ENCODE measurements at places on chromosomes 4 and X.
A peak's percentile ranks its signal among the peaks of the same experiment; 100 is the strongest.

DNA sequence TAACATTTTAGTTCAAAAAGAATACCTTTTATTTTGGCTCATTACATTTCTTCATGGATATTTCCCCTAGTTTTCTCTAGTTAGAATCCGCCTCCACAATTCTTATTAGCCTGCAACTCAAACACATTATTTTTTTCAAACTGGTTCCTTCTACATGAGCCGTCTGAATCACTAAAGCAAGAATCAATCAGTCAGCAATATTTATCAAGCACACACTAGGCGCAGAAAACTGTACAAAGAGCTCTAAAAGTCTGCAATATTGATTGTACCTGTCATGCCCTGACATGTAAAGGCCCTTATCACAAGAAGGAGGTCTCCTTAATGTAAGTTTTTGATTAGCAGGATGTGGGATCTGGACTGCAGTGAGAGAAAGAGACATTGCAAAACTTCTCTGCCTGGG, 94.8 kb upstream of the CENPE start:
- DNase-seq: no peak

DNA sequence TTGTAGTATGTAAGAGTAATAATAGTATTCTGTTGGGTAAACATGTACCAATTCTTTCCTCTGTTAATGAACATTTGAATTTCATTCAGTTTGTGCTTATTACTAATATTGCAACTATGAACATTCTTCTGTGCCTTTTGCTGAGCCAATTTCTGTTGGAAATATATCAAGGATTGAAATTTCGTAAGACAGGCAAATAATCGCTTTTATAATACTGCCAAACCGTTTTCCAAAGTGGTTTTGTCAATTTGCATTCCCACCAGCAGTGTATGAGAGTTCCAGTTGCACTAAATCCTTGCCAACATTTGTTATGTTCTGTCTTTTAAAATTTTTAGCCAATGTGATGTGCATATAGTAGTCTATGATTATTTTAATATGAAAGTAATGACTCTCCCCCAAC, 38.6 kb downstream of the MAGEB17 start:
- no peak for DNase-seq

DNA sequence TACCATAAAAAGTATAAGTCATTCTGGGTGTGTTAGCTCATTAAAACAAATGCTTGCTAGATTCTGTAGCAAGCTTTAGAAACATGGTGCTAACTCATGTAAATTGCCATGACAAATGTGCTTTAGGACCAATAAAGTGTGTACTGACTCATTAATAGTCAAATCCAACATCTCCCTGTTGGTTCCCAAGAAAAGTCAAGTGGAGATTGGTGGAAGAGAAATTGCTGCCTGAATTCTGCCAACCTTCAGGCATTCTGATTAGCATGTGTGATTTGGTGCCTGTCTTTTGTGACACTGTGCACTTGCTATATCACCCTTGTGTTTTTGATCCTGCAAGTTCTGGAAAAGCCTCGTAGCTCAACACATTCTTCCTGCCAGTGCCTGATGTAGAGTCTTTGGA, 503.8 kb upstream of the BOD1L1 start:
- DNase-seq: no peak

- no peak for DNase-seq
Measured at GRCh38 chr4:33054656-33055196, 2334.6 kb downstream of the PCDH7 start.

- DNase-seq: no peak
Measured at GRCh38 chr4:38223782-38224236, 263.6 kb downstream of the PTTG2 start.

DNA sequence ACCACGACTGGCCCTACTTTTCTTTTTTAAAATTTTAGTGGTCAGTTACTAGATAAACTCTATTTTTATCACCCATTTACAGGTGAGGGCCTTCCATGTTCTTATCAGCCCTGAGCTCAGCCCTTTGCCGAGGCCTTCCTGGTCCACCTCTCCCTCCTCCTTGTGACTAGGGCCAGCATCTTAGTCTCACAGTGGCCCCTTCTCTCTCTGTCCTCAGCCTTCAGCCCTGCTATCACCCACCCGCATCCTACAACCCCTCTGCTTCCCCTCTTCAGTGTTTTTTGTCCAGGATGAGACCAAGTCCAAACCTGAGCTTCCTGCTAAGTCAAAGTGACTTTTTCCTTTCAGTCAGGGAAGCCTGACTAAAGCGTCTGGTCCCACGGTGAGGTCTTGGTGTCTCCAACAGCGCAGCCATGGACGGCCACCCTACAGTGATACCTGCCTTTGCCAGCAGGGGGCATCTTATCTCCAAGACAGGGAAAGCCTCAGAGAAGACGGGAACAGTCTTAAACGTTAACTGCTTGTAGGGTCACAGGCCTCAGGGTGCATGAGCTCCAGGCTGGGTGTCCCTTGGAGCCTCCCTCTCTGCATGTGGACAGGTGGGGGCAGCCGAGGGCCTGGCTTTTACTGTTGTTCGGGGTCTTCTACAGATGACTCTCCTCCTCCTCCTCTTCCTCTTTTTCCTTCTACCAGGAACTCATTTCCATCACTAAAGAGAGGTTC, 11.7 kb upstream of the GAGE10 start:
- DNase-seq: peak; percentile 37

DNA sequence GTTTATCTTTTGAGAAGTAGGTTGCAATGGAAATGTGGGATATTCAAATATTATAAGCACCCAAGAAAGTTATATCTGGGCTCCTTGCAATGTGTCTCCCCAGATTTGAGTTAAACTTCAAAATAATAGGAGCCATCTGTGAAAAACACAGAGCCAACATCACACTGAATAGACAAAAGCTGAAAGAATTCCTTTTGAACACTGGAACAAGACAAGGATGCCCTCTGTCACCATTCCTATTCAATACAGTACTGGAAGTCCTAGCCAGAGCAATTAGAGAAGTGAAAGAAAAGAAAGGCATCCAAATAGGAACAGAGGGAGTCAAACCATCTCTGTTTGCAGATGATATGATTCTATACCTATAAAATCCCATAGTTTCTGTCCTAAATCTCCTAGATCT, 114.3 kb upstream of the IL1RAPL1 start:
- no peak for DNase-seq

DNA sequence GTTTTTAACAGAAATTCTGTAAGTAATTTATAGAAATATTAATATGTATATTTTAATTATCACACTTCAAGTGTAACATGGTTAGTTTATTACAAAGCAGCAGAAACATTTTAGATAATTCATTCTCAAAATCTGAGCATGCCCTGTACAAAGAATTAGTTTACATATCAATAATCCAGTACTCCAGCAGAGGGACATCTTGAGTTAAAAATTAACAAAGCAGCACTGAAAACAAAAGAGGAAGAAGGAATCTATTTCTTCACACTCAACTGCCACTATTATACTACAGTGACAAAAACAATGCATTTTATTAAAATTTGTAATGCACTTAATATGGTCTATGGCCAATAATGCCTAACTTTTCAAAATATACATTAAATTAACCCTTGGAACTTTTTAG, 179.1 kb upstream of the KLHL4 start:
- no peak for DNase-seq

- DNase-seq: no peak
Measured at GRCh38 chr4:102345795-102346100, 466 bp upstream of the SLC39A8 start.

- DNase-seq: no peak
Measured at GRCh38 chrX:9775930-9776329, 10.3 kb upstream of the GPR143 start.

- no peak for DNase-seq
Measured at GRCh38 chrX:148365233-148365632, 135.2 kb upstream of the AFF2 start.

GRCh38 chrX:19630776-19631707, 115.7 kb upstream of the MAP3K15 start:
- DNase-seq: no peak

GRCh38 chr4:111064342-111064993, 441.6 kb upstream of the PITX2 start:
- DNase-seq: no peak

Measured in GM20000 (cell line).